ENCODE measurements at places on chromosomes 11 and 22.

DNA sequence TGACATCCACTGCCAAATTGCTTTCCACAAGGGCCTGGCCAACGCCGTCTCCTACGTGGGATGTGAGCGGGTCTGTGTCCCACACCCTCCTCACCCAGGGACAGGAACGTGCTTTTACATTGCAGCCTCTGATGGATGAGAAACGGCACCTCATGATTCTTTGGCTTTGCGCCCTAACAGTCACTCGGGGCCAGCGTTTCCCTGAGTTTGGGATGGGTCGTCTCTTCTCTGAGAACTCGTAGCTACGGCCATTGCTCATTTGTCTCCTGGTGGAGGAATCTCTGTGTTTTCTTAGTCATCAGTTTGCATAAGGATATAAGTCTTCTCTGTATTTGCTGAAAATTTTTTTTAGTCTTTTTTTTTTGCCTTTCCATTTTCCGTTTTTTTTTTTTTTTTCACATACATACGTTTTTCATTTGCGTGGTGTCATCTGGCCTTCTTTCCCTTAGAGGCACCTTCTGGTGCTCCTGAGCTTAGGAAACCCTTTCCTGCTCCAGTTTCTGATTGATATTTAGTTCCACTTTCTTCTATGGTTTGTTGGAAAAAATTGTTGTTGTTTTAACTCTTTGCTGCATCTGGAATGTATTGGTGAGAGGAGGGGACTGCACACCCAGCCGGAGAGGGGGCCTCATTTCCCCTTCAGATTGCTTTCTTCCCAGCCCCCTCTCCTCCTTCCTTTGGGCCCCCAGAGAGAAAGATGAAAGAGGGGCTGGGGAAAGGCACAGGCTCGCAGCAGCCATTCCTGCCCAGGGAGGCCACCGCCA, 12.0 kb downstream of the TNNT3 start:
- DNase-seq = no peak

DNA sequence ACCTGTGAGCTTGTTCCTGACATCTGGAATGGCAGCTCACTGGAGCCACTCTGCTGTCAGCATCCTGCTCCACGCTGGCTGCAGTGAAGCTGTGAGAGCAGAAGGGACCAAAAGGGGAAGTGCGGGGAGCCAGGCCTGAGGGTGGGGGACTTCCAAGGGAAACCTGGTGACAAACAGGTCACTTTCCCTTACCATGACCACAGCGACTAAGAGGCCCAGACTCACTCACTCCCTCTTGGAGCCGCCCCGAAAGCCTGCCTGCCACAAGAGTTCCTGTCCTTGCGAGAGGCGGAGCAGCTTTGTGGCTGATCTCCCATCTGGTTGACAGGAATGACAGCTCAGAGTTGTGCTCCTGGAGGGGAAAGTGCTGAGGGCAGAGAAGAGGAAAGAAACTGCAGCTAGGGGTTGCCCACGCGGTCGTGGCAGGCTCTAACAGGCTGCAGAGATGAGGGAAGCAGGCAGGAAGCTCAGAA, 183.8 kb upstream of the NTM start:
- peak; percentile 69 for DNase-seq

GRCh38 chr22:50274311-50274710, 4.1 kb upstream of the MAPK11 start:
- DNase-seq = peak; percentile 71

DNA sequence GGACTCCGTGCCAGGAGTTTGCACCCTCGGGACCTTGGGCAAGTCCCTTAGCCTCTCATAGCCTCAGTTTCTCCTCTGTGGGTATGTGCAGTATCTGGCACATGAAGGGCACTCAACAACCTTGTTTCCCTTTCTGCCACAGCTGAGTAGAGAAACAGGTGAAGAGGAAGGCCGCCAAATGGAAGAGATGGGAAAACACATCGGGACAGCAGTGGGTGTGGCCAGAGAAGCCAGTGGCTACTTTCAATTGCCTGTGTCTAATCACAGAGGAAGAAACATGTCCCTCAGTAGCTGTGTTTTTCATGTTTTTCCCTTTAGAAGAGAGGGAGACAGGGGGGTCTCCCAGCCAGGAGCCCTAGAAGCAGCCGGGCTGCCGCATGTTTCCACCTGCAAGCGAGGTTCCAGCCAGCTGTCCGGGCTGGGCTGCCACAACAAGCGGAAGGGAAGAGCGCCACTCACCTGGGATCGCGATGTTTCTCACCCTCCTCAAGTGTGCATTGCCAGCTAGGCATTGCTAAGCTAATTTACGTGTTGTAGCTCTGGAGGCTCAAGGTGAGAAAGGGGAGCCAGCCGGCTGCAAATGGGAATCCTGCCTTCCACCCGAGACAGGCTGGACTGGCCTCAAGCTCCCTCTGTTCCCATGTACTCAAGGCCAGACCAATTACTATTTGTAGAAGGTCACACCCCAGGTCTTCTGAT, 16.7 kb downstream of the ASPHD2 start:
- no peak for DNase-seq

DNA sequence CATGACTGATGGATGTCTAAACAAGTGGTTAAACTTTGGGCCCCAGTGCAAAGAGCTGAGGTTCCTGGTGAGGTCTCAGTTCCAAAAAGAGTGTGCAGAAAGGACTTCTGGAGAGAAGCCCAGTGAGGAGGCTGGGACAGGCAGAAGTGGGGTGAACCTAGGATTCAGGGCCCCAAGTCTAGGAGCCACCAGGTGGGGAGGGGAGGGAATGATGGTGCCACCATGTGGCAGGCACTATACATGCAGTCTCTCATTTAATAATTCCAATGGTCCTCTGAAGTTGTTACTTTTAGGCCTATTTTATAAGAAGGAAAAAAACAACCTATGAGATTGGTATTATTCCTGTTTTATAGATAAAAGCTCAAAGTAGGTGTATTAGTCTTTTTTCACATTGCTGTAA, 102.0 kb downstream of the INSC start:
- peak; percentile 8 for DNase-seq

DNA sequence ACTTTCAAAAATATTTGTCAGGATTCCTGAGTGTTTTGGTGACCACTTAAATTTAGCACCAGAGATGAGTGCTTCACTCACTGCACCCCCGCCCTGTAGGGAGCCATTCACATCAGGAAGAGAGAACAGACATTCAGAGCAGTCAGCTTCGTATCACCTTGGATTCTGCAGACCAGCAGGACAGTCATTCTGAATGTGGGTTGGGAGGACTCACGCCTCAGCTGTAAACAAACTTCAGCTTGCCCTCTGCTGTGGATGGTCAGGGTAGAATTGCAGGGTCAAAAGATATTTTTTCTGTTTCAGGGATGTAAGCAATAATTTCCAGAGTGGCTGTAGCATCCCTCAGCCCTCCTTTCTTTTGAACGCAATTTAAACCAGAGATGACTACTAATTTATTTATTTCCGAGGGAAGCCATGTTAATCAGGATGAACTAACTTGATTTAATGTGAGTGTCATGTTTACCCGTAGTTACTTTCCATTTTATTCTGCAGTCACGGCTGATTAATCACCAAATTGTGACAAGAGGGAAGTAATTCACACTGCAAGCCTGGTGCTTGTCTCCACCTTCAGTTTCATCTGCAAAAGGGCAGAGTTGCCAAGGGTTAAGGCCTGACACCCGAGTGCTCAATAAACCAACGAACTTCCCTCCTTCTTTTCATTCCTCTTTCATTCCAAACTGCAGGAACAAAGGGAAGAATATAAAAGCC, 174.2 kb upstream of the DDI1 start:
- no peak for DNase-seq

DNA sequence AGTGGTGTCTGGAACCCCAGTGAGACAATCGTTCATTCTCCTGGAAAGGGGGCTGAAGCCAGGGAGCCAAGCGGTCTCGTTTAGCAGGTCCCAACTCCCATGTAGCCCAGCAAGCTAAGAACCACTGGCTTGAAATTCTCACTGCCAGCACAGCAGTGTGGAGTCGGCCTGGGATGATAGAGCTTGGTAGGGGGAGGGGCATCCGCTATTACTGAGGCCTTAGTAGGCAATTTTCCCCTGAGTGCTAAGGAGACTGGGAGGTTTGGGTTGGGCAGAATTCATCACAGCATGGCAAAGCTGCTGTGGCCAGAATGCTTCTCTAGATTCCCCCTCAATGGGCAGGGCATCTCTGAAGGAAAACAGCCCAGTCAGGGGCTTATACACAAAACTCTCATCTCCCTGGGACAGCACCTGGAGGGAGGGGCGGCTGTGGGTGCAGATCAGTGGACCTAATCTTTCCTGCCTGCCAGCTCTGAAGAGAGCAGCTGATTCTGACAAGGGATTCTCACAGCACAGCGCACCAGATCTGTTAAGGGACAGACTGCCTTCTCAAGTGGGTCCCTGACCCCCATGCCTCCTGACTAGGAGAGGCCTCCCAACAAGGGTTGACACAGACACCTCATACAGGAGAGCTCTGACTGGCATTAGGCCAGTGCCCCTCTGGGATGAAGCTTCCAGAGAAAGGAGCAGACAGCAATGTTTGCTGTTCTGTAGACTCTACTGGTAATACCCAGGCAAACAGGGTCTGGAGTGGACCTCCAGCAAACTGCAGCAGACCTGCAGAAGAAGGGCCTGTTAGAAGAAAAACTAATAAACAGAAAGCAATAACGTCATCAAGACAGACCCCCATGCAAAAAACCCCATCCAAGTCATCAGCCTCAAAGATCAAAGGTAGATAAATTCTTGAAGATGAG, 14.8 kb downstream of the OR52M1 start:
- DNase-seq = no peak

DNA sequence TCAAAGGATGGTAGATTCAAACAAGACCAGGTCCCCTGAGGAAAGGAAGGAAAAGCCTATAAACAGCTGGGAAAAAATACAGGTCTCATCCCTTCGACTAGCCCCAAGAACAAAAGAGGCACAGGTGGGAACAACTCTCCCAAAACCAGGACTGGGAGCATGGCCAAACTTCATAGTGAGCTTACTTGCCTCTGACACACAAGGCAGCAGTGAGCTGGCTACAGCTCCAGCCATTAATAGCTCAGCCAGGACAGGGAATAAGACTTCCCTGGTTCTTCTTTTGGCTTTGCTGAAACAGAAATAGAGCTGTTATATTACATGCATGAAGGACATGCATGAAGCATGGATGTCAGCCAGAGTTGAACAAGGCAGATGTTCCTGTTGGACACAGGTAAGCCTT, at the start of gene OR10A2:
Gene OR10A2, plus strand, starts transcription at position 97 of the 400 bp plus-strand sequence. CDS start 6,698 bp downstream, outside the sequence.
- DNase-seq = no peak

DNA sequence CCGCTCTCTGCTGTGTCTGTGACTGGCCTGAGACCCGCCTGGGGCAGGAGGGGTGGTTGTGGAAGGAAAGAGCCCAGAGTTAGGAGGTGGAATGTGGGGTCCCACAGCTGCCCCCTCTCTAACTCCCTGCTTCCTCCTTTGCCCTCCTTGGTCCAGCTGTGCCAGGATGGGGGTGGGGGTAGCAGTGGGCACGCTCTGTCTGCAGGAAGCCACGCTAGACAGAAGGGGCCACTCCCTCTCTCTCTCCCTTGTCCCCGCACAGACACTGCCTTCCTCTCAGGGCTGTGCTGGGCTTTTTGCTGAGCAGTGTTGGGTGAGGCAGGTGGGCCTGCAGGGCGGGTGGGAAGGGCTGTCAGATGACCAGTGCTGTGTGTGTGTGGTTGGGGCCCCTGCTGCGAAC, 2.0 kb upstream of the SOX10 start:
- no peak for DNase-seq

DNA sequence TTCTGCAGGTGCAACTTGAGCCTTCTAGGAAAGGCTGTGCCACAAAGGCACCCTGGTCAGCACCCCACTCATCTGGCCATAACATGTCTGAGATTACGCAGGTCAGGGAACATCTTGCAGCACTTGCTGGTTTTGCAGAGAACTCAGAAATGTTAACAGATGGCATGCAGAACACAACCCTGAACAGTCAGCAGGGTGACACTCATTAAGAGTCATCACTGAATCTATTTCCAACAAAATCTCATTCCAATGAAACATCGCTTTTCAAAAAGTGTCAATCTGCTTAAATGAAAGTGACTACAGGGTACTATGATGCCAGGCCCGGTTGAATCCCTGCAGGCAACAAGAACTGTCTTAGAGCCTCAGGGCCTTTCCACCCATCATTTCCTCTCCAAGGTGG, 369.8 kb upstream of the CCDC90B start:
- no peak for DNase-seq

DNA sequence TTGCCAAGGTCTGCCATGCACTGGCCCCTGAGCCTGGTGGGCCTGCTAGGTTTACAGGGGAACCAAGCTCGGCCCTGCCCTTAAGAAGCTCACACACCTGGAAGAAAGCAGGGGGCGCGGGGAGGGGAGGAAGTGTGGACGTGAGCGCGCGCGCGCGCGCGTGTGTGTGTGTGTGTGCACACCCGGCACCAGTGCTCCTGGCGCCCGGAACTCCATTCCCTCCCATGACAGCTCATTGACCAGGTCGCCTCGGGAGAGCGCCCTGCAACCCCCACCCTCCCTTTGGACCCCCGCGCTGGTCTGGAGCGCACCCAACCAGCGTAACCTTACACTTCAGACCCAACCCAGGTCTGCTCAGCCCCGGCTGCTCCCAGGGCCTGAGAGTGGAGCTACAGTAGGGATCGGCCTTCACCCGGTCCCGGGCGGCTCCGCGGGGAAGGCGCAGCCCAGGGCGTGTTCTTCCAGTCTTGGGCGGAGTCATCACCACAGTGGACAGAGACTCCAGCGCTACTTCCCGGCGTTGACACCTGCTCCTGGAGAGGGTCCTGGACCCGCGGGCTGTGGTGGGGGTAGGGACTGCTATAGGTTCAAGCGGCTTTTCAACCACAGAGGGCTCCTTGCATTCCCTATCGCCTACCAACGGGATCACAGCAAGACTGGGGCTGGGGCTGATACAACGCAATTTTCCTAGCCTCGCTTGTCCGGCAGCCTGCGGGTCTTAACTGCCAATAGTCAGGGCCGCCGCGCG, 1.5 kb downstream of the GALNT18 start:
- DNase-seq = peak; percentile 48

DNA sequence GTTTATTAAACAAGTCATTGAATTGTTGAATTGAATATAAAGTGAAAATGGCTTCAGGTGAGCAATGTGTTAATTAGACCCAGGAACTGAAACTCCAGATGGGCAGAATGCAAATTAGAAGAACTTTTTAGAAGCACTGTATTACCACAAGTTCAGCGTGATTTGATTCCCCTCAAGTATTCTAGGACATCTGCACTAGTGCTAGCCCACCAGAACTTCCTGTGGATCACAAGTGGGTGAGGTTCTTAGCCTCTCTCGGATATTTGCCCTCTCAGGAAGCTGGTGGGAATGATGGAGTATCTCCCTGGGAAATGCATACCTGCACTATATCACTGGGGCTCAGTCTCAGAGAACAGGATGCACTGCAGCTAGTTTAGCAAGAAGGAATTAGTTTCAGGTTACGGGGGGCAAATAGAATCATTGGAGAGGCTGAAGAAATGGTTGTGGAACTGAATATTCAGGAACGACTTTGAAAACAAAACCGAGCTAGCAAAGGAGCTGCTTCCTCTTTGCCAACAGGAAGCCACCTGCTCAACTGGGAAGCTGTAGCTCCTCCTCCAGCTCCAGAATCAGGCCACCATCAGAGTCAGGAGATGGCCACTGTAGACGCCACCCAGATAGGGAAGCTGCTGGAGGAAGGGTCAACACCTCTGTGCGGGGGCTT, 74.3 kb downstream of the DHCR7 start:
- DNase-seq = no peak

Measured in NCI-H82 (cell line).